ENCODE measurements at places on chromosomes 3 and 15.

DNA sequence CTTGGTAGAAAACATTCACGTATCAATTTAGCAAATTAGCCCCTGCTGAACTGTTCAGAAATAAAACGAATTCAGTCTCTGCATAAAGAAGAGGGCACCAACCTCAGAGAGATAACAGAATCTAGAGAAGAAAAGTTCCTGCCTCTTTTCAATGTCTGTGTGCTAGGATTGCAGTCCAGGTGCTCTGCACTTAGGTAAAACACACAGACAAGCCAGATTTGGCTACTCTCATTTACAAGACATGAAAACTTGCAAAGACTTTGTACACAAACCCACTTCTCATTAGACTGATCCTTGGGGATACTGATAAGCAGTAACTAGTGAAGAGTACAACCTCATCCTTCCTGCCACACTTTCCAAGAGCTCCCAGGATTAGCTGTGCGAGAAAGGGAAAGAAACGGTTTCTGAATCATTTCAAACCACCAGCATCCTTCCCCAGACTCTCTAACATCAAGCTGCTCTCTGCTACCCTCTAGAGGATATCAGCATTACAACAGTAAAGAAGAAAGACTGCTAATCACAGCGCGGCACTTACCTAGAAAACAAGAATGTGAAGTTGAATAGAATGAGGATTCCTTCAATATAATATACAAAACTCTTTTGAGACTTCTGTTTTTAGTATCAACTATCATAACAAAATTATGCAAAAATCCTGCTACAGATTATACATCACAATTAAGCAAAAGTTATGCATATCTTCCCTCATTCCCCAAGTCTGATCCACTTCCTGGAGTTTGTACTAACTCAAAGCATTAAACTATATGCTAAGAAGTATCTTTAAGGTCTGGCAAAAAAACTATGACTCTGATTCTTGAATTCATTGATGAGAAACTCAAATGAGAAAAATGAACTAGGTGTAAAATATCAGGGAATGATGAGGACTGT, 306.4 kb downstream of the MAGI1 start:
- no peak for DNase-seq

DNA sequence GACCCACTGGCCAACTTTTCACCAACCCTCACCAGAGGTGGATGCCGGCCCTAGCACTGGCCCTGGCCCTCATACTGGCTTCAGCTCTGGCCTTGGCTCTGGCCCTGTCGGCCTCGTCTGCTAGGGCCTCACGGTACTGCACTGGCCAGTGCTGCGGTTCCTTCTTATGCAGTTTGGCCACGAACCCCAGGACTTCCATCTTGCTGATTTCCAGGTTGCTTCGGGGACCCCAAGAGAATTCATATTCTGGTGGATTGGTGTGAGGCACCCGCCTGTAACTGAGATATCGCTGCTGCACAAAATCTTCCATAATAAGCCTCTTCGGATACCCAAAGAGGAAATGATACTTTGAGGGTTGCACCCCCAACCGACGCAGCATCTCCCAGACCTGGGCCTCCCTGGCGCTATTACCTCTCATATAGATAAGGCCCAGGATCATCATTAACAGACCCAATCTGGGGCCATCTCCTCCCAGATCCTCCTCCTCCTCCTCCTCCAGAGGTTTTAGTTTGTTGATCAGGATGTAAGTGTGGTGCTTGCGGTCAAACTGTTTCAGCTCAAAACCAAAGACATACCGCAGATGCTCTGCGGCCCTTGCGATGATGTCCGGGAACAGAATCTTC, 883 bp downstream of the MAGEF1 start:
- peak; percentile 8 for DNase-seq

DNA sequence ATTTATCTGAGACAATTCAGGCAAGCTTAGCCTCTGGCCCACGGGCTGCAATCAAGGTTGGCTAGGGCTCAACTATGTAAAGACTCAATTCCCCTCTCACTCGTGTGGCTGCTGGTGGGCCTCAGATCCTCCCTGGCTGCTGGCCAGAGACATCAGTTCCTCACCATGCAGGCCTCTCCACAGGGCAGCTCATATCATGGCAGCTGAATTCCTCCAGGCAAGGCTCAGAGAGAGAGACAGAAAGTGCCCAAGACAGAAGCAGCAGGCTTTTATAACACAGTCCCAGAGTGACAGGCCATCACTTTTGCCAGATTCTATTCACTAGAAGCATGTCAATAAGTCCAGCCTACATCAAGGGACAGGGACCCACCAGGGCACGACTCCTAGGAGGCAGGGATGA, 63.2 kb downstream of the XXYLT1 start:
- no peak for DNase-seq

GRCh38 chr3:55988905-55989304, 479.4 kb downstream of the ERC2 start:
- DNase-seq, result no peak

DNA sequence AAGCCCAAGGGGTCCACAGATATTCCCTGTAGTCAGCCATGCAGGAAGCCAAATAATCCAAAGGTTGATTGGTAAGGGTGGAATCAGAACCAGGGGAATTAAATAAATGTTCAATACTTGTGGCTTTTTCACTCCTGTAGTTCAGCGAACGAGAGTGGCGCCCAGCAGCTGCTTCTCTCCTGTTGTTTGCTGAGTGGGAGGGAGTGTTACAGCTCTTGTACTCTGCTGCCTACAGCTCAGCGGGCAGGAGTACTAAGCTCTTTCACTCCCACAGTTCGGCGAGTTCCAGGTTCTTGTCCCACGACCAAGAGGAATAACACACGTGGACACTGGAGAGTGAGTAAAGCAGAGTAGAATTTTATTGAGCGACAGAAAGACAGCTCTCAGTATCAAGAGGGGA, 105.9 kb downstream of the MOBP start:
- DNase-seq, result no peak

DNA sequence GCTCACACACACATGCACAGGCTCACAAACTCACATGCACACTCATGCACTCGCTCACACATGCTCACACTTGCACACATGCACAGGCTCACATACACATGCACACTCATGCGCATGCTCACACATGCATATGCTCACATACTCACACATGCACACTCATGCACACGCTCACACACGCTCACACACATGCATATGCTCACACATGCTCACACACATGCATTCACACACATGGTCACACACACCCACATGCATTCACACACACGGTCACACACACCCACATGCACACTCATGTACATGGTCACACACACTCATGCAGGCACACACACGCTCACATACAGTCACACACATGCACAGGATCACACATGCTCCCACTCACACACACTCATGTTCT, 132.8 kb upstream of the SMAD3 start:
- DNase-seq, result no peak

DNA sequence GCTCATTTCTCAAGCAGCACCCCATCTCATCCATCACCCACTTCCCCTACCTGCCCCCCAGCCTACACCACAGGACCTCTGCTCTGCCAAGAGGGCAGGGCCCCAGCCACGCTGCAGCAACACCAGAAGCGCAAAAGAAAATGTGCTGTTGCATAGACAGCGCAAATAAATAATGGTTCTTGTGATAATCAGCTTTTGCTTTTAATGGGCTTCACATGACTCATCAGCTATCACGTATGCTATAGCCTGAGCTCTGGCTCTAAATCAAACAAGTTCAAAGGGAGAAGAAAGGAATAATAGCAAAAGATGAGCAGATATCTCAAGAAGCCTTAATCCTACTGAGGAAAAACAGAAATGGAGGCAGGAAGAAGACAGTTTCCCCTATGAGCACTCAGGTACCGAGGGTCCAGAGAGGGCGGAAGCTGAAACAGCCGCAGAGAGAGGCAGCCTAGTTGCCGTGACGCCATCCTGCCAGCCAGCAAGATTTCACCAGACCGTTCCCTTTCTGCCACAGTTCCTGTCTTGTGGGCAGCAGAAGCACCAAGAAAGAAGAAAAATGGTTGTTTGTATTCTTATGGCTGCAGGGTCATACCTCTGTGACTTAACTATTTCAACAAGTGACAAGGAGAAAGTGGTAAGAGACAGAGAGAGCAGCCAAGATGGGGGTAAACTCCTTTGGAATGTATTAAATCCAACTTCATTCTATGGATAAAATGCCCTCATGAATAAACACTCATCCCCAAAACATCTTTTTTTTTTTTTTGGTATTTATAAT, 22.0 kb downstream of the RAB27A start:
- DNase-seq, result peak; percentile 63

DNA sequence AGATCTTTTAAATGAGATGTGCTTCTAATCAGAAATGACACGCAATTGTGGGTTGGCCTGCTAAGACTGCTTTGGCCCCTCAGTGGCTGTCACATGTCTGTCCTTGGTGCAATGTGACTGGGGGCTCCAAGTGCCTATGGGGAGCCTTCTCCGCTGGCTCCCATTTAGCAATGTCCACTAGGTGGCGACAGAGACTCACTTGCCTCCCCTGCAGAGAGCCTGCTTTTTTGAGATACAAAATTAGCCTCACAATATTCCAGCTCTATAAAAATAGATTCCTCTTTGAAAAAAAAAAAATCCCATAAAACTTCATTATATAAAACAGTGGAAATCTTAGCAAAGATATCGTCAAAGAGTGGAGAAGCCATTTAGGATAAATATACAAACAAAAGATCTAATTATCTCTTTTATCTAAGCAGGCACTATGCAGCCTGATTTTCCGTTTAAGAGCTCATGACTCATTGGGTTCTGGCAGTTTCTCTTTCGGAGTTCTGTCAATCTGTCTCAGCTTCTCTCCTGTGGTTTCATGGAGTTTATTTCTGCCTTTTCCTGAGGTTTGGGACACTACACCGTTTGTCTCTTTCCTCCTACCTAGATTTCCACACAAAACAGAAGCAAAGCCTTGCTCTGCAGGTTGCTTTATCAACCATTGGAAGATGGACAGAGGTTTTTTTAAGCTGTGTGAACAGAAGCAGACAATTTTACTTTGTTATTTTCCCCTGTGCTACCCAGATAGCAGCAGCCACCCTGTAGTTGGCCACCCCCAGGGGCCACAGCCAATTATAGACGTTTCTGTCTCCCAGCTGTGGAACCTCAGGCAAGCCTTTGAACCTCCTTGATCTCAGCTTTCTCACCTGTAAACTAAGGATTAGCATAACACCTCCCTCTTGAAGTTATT, 68.4 kb upstream of the TNFAIP8L3 start:
- peak; percentile 28 for DNase-seq

- no peak for DNase-seq
These were observed 843 bp downstream of the GLCE start for GRCh38 chr15:69161079-69161877.

- DNase-seq, result peak; percentile 37
These were observed at the start of gene PDE8A for GRCh38 chr15:84981711-84982300. Gene PDE8A (plus strand): TSS chr15:84981856. CDS start chr15:84982163, 307 bp downstream.

GRCh38 chr3:10196389-10197052, 31.8 kb downstream of the IRAK2 start:
- no peak for DNase-seq

- DNase-seq, result no peak
These were observed 237.0 kb upstream of the LRTM1 start for GRCh38 chr3:55164876-55165275.

DNA sequence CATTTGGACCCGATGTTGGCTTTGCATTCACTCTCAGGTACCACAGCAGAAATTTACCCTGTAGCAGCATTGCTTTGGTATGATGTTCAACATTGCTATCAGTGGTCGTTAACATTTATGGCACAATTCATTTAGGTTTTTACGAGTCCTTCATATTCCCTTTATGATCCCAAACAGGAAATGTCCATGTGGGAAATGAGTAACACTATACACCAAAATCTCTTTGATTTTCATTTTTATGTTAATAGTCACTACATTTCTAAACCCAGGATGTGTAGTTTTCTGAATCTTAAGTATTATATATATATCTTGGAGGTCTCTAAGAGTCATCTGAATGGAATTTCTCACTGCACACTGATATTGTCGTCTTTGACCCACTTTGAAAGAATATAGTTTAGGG, 78.5 kb upstream of the RBMS3 start:
- DNase-seq, result no peak

- no peak for DNase-seq
These were observed 18.0 kb downstream of the SCG5 start for GRCh38 chr15:32659340-32660155.

GRCh38 chr15:68272721-68273271, 4.7 kb upstream of the FEM1B start:
- no peak for DNase-seq

GRCh38 chr3:454986-455385, 258.4 kb downstream of the CHL1 start:
- DNase-seq, result no peak

GRCh38 chr15:59866642-59867041, 137.5 kb upstream of the FOXB1 start:
- DNase-seq, result no peak

GRCh38 chr3:53191836-53192480, 30.9 kb downstream of the PRKCD start:
- DNase-seq, result no peak

DNA sequence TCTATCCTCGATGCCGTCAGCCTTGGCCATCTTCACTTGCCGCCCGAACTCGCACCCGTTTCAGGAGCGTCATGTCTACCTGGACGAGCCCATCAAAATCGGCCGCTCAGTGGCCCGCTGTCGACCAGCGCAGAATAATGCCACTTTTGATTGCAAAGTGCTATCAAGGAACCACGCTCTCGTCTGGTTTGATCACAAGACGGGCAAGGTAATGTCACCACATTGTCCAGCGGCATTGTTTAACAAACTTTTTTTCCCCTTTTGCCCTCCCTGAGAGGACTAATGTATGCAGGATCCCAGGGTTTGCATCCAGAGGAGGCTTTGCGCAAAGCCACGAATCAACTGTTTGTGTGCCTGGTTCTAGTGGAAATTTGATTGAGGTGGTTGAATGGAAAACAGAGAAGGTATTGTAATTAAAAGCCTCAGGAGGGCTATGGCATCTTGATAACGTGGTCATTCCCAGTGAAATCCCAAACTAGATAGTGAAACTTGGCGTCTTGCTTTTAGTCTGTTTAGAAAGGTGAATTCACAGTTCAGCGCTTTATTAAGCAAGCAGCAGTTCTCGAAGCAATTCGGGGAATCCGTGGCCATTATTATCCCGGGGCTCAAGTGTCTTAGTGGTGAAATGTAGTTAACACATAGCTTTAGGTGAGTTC, 1.7 kb downstream of the SLMAP start:
- no peak for DNase-seq

DNA sequence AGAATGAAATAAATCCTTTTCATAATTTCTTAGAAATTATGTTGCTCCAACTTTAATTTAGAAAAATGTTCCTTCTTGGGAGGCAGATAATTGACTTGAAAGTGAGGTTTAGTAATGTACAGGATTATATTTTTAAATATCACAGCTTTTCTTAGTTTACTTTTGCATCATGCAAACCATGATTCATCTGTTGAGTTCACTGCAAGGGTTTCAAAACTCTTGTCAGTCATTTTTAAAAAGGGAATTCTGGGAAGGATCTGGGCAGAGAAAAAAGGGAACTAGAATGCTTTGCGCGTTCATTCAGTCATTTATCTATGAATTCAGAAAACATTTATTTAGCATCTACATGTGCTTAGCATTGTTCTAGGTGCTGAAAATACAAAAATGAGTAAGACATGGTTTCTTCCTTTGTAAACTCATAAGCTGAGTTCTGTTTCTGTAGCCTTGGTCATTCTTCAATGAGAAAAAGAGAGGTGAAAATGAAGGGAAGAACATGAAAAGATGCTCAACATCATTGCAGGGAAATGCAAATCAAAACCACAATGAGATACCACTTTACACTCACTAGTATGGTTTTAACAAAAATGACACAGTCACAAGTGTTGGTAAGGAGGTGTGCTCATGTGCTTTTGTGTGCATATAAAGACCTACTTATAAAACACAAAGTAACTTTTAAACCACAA, 209.1 kb downstream of the NR1D2 start:
- no peak for DNase-seq
